ENCODE measurements at places on chromosomes 7 and 10.

DNA sequence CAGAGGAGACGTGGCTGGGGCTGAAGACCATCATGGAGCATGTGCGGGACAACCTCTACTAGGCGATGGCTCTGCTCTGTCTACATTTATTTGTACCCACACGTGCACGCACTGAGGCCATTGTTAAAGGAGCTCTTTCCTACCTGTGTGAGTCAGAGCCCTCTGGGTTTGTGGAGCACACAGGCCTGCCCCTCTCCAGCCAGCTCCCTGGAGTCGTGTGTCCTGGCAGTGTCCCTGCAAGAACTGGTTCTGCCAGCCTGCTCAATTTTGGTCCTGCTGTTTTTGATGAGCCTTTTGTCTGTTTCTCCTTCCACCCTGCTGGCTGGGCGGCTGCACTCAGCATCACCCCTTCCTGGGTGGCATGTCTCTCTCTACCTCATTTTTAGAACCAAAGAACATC, 22.0 kb upstream of the CPA5 start:
- no peak for DNase-seq

DNA sequence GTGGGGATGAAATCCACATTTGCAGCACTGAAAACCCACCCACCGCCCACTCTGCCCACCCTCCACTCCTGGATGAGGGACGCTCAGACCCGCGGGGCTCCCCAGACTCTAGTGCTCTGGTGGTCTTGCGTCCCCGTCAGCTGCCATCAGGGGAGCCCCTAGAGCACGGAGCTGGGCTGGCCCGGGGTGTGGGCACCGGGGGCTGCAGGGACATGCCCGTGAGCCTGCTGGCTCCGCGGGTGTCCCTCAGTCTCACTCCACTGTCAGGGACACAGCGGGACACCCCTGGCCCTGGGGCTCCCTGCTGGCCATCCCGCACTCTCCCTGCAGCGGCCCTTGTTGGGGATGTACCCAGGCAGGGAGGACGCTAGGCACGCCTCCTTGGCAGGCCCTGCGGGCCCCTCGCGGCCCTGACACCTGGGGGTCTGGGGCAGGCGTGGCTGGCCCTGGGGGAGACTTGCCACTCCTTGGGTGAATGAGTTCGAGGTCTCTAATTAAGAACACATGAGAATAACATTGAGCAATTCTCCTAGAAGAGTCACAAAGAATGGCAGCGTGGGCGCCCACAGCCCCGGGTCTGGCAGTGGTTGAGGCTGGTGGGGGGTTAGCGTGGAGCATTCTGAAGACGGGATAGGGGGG, 64.2 kb downstream of the CFAP46 start:
- DNase-seq: no peak

DNA sequence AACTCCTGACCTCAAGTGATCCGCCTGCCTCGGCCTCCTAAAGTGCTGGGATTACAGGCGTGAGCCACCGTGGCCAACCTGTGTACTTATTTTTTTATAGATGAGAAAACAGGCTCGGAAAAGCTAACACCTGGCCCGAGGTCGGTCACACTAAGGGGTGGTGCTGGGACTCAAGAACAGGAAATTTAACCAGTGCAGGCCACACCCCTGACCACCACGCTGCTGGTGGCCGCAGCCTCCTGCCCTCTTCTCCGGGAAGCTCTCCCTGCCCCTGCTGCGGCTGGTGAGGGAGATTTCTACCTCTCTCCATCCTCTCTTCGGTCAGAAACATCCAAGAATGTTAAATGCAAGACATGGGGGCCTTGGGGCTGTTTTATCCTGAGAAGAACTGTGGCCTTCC, 63.2 kb downstream of the TNRC18 start:
- no peak for DNase-seq

DNA sequence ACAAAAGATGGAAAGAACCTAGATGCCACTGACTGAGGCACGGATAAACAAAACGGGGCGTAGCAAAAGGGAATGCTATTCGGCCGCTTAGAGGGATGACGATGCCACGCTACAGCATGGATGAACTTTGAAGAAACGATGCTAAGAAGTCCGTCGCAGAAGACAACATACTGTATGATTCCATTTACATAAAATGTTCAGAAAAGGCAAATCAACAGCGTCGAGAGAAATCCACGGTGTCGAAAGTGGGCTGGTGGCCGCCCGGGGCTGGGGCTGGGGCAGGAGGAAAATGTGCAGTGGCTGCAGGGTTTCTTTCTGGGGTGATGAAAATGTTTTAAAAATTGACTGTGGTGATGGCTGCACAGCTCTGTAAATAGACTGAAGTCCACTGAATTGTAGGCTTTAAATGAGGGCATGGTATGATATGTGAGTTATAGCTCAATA, 24.1 kb downstream of the GNA12 start:
- no peak for DNase-seq

DNA sequence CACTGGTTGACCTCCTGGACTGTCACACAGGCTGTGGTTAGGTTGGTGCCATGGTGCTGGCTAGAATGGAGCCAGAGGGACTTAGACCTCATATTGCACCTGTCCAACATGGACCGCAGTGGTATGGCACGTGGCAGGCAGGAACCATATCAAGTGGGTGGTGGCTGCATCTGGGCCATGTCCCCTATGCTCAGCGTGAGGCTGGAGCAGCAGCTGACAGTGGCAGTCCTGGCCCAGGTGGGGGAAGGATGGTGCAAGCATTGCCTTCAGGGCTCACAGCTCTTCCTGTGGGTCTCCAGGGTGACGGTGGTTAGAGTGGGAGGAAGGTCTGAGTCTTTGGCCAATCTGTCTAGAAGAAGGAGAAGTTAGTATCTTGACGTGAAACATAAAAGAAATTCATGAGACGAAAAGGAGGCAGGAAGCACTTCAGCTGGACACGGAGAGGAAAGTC, 54.5 kb upstream of the PFKFB3 start:
- DNase-seq: no peak

GRCh38 chr7:106562711-106563366, 98.1 kb downstream of the CCDC71L start:
- no peak for DNase-seq

- no peak for DNase-seq
These were observed 16.4 kb downstream of the PRKRIP1 start for GRCh38 chr7:102412548-102412947.

- DNase-seq: no peak
These were observed 255.9 kb upstream of the GLI3 start for GRCh38 chr7:42492920-42493319.

- DNase-seq: no peak
These were observed 127.2 kb upstream of the SP8 start for GRCh38 chr7:20913853-20914252.

DNA sequence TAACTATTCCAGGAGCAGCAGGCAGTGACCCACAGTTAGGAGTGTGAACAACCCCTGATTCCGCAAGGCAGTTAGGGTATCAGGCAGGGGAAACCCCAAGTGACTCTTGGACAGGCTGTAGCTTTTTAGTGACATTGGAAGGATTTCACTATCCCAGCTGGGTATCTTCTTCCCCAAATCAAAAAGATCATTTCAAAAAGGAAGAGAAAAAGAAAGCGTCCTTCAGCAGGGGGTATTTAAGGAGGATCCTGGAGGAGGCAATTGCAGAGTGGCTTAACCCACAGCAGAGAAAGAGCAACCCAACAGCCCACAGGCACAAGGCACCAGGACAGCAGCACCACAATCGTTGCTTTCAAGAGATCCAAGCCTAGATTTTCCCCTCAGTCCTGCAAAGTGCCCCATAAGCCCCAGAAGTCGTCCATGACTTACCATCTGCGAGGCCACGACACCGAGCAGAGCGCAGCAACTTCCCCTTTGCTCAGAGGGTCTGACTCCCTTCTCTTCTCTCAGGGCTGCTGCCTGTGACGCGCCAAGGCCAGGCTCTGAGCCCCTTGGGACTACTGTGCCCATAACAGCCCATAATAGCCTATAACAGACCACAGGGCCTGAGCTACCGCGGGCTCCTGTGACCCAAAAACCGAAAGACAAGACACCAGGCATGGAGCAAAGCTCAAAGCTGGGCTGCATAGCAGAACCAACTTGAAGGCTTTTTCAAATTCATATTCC, 19.8 kb downstream of the PIK3AP1 start:
- no peak for DNase-seq

DNA sequence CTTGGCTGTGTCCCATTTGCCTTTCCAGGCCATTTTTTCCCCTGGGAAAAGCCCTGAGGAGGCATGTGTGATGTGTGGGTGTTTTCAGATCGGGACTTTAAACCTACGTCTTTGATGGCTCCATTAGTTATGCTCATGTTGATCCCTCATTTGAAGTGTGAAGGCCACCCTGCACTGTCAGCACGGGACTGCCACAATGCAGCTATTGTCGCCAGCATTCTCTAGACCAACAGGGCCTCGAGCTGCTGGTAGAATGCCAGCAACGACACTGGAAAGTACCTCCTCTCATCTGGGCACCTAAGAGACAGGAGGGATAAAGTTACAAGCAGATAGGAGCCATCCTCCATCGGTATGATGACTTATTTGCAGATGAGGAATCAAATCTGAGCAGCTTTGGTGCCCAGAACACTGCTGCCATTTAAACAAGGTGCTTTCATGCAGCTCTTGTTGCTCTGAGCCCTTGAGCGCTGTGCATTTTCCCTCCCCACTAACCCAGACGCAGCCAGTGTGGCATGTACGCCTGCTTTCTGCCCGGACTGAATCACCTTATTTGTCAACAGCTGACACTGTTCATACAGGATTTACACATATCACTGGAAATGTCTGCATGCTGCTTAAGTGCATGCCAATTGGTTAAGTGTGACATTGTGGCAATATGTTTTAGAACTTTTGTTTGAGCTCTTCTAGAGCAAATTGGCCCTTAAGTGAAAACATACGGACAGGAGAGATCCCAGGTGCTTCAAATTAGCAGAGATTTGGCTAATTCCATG, 175.0 kb upstream of the PITRM1 start:
- no peak for DNase-seq

DNA sequence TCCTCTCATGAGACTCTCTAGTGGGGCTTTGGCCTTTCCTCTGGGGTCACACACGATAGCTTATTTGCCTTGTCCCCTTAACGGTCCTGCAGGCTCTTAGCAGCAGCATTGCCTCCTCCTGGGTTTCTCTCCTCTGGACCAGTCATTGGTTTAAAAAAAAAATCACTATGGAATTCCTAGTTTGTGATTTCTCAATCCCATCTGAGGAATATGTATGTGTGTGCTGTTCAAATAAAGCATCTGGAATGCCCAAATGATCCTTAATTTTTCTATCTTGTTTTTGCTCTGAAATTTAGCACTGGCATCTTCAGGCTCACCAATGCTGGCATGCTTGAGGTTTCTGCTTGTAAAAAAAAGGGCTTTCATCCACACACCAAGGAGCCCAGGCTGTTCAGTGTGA, 30.5 kb downstream of the ACTA2 start:
- no peak for DNase-seq

Data from fibroblast of the conjunctiva (primary cell).